ENCODE measurements at places on chromosomes 2 and 18.

DNA sequence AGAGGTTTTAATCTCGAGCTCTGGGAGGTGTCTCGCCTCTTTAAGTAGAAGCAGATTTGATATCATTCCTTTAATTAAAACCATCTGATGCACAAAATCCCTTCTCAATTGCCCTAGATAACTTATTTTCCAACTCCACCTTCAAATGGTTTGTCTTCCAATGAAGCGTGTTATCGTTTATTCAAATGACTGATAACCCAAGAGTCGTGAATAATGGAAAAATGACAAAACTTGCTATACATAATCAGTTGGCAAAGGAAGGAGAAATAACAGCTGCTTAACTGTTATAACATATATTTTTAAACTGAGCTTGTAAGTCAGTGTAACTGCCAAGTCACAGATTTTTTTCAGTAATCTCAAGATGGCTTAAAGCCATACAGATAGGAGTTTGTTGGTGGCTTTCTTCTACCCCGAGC, 144.6 kb downstream of the QPCT start:
- H3K36me3 ChIP-seq, result no peaks in the 10 kb centered on the region
- H3K27me3 ChIP-seq, result no peaks in the 10 kb centered on the region
- no peak for DNase-seq
- no peak overlapping the region for H3K4me3 ChIP-seq

DNA sequence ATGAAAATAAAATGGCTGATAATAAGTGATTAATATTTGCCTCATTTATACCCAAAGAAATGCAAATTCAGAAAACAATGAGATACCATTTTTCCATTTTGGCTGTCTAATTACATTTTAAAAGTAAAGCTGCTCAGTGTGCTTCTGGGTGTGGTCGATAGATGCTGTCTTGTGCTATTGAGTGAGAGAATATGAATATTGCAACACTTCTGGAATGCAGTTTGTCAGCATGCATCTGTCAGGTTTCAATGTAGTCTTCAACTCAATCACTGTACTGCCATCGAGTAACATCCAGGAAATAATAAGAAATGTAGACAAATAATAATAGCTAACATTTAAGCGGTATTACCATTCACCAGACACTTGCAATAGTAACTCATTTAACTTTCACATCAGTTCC, 3.9 kb downstream of the IL18R1 start:
- no peak for DNase-seq
- no peak overlapping the region for H3K4me3 ChIP-seq
- H3K4me1 ChIP-seq, result peaks cover 62% of the 10 kb centered on the region
- H3K27ac ChIP-seq, result no peak overlapping the region
- no peaks in the 10 kb centered on the region for H3K27me3 ChIP-seq

- H3K4me3 ChIP-seq, result peak overlapping the region; percentile 57
- peak overlapping the region; percentile 16 for H3K27ac ChIP-seq
- peaks cover 98% of the 10 kb centered on the region for H3K27me3 ChIP-seq
- H3K4me1 ChIP-seq, result peaks cover 8% of the 10 kb centered on the region
- no peak for DNase-seq
Measured at GRCh38 chr2:118834901-118835745, 12.3 kb downstream of the EN1 start.

DNA sequence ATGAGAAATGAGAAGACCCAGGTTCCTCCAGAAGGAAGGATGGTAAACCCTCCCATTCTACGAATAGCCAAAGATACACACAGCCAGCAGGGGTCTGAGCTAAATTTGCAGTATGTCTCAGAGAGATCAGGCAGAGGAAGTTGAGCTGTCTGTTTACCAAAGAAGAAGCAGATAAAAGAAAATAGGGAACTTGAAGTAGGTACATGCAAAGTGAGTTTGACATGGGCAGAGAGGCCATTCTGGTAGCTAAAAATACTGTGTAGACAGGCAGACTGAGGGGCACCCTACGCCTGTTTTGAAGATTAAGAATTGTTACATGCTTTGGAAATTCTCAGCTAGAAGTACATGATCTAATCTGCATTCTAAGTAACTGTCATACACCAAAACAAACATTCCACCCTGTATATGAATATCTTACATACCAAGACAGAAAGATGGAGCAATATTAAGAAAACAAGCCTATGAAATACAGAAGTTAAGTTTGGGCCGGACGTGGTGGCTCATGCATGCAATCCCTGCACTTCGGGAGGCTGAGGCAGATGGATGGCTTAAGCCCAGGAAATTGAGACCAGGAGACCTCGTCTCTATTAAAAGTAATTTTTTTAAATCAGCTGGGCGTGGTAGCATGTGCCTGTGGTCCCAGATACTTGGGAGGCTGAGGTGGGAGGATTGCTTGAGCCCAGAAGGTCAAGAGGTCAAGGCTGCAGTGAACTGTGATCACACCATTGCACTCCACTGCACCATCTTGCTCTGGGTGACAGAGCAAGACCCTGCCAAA, 157.9 kb downstream of the ANKRD44 start:
- H3K27me3 ChIP-seq, result no peaks in the 10 kb centered on the region
- H3K27ac ChIP-seq, result peak overlapping the region; percentile 86
- no peak for DNase-seq
- H3K4me1 ChIP-seq, result peaks cover 67% of the 10 kb centered on the region
- H3K4me3 ChIP-seq, result peak overlapping the region; percentile 38

- H3K4me3 ChIP-seq, result peak overlapping the region; percentile 98
- peaks cover 44% of the 10 kb centered on the region for H3K4me1 ChIP-seq
- no peaks in the 10 kb centered on the region for H3K27me3 ChIP-seq
- no peak for DNase-seq
- H3K27ac ChIP-seq, result peak overlapping the region; percentile 95
Measured at GRCh38 chr2:199955007-199955338, 318 bp downstream of the TYW5 start.

GRCh38 chr2:172726172-172726735, 9.4 kb upstream of the RAPGEF4 start:
- H3K36me3 ChIP-seq, result no peaks in the 10 kb centered on the region
- DNase-seq, result no peak
- H3K4me1 ChIP-seq, result no peaks in the 10 kb centered on the region
- peaks cover 7% of the 10 kb centered on the region for H3K27me3 ChIP-seq
- no peak overlapping the region for H3K4me3 ChIP-seq

GRCh38 chr2:275466-275865, 10.7 kb downstream of the ACP1 start:
- H3K27me3 ChIP-seq, result no peaks in the 10 kb centered on the region
- H3K27ac ChIP-seq, result no peak overlapping the region
- H3K4me1 ChIP-seq, result peaks cover 23% of the 10 kb centered on the region
- H3K4me3 ChIP-seq, result no peak overlapping the region
- no peak for DNase-seq
- H3K36me3 ChIP-seq, result peaks cover 31% of the 10 kb centered on the region

GRCh38 chr18:23071285-23071684, 64.0 kb upstream of the CABLES1 start:
- H3K27me3 ChIP-seq, result no peaks in the 10 kb centered on the region
- peaks cover 44% of the 10 kb centered on the region for H3K4me1 ChIP-seq
- peak; percentile 71 for DNase-seq
- peaks cover 20% of the 10 kb centered on the region for H3K36me3 ChIP-seq
- H3K27ac ChIP-seq, result peak overlapping the region; percentile 78
- H3K4me3 ChIP-seq, result peak overlapping the region; percentile 26

- no peak for DNase-seq
- no peak overlapping the region for H3K27ac ChIP-seq
- H3K4me3 ChIP-seq, result no peak overlapping the region
- H3K4me1 ChIP-seq, result peaks cover 8% of the 10 kb centered on the region
- H3K36me3 ChIP-seq, result no peaks in the 10 kb centered on the region
Measured at GRCh38 chr18:10562773-10563160, 36.9 kb downstream of the NAPG start.

- no peak for DNase-seq
- H3K36me3 ChIP-seq, result no peaks in the 10 kb centered on the region
- no peak overlapping the region for H3K4me3 ChIP-seq
- peak overlapping the region; percentile 8 for H3K27ac ChIP-seq
- no peaks in the 10 kb centered on the region for H3K4me1 ChIP-seq
Measured at GRCh38 chr2:64952511-64953482, 36.4 kb upstream of the SLC1A4 start.

DNA sequence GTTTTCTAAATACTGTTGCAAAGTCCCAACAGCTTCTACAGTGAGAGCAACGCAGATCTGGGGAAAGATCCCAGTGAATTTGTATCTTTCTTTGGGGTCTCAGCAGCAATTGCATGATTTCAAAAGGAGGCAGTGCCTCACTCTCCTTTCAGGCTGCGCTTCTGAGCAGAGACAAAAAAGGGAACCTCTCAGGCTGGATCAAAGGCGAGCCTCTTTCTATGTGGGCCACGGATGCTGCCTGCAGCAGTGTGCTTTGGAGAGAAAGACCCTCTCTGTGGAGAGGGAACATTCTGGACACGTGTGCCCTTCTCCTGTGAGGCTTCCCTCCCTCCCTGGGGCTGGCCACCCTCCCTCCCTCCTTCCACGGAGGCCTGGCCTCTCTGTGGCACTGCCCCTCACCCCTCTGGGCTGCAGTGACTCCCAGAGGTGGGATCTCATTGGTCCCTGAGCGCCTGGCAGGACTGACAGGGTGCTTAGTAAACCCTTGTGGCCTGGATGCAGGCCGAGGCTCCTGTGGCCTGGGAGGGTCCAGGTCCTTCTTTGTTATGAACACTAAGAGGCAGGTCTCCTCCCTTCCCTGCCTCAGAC, 21.6 kb upstream of the PDIA6 start:
- H3K4me3 ChIP-seq, result no peak overlapping the region
- DNase-seq, result no peak
- H3K27me3 ChIP-seq, result peaks cover 34% of the 10 kb centered on the region
- no peaks in the 10 kb centered on the region for H3K36me3 ChIP-seq

DNA sequence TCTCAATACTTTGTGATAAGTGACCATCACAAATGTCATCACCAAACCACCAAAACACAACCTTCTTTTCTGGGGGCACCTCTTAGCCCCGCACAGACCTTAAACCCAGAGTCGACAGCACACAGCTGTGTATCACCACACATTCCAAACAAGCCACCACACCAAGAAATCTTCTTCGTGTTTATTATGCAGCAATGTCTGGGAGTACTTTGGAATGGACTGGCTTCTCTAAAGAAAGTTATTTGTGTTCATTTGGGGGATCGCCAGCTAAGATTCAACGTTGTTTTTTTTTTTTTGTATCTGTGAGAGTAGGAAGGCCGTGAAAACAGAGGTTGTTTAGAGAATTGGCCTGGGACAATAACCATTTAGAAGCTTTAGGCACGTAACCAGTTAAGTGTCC, 1.1 kb upstream of the MTA3 start:
- DNase-seq, result no peak
- H3K4me1 ChIP-seq, result peaks cover 28% of the 10 kb centered on the region
- peaks cover 6% of the 10 kb centered on the region for H3K36me3 ChIP-seq
- H3K27me3 ChIP-seq, result no peaks in the 10 kb centered on the region
- H3K4me3 ChIP-seq, result peak overlapping the region; percentile 47

DNA sequence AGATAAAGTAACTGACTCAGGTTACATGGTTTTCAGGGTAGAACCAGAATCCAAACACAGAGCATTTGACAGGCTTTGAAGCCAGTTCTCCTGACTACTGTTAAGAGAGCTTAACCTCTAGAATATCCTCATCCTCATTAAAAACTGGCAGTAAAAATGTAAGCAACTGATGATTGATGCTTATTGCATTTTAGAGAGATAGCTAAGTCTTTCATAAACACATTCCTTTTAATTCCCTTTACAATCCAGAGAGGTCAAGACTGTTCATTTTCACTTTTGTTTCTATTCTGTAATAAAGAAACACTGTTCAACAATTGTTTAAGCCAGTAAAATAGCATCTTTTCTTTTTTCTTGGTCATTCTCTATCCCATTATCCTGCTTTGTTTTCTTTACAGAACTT, 53.9 kb upstream of the RAB27B start:
- no peak overlapping the region for H3K4me3 ChIP-seq
- H3K4me1 ChIP-seq, result no peaks in the 10 kb centered on the region
- no peak for DNase-seq
- peaks cover 9% of the 10 kb centered on the region for H3K27me3 ChIP-seq
- H3K27ac ChIP-seq, result no peak overlapping the region

DNA sequence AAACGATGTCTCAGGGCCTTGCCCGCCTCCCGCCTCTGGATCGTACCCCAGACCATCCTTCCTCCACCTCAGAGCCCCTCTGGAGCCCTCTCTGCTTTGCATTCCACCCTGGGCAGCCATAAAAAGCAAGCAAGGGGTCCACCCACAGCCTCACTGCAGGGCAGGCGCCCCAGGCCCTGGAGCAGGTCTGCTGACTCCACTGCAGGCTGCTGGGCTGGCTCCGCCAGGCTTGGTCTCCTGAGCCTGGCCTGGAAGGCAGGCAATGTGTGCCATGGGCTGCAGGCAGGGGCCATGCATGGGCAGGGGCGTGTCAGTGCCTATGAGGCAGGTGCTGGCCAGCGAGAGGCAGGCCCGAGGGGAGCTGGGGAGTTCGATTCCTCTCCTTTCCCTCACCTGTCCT, 186.0 kb downstream of the ANKRD30B start:
- DNase-seq, result no peak
- H3K36me3 ChIP-seq, result no peaks in the 10 kb centered on the region
- no peak overlapping the region for H3K27ac ChIP-seq
- H3K27me3 ChIP-seq, result peaks cover 4% of the 10 kb centered on the region
- H3K4me3 ChIP-seq, result no peak overlapping the region

DNA sequence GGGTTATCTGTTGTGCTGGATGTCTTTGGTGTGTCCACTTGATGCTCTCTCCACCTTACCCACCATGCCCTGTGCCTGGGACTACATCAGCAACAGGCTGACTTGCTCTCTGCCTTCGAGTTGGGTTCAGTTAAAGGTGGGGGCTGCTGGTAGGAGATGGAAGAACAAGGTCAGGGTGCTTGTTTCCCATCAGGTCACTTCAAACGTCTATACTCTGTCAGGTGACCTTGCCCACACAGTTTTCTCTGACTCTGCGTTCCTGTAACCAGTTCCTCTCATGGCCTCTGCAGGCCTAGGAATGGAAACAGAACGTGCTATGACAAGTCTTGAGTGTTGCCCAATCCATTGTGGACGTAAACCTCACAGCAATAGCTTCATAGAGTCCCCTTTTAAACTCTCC, 38.4 kb upstream of the PAPOLG start:
- DNase-seq, result no peak
- H3K4me1 ChIP-seq, result peaks cover 2% of the 10 kb centered on the region
- H3K27me3 ChIP-seq, result no peaks in the 10 kb centered on the region
- no peak overlapping the region for H3K4me3 ChIP-seq

DNA sequence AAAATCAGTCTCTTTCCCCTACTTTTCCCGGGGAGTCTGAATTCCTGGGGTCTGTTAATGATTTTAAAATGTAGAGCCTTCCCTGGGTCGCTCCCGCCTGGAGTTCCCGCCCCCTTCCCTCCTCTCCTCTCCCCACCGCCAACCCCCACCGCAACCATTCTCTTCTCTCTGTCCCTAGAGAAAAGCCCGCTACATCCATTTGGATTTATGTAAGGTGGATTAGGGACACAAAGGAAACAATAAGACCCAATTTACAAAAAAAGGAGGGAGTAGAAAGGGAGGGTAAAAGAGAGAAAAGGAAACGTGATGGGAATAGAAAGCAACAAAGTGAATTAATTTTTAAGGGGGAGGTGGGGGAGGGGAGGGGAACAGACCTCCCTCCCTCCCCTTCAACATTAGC, 2.2 kb downstream of the EPHA4 start:
- no peak overlapping the region for H3K4me3 ChIP-seq
- H3K27ac ChIP-seq, result no peak overlapping the region
- H3K36me3 ChIP-seq, result no peaks in the 10 kb centered on the region
- H3K4me1 ChIP-seq, result peaks cover 22% of the 10 kb centered on the region
- DNase-seq, result no peak

Data from activated naive CD8-positive, alpha-beta T cell treated with anti-CD3 and anti-CD28 coated beads for 36 hours (primary cell).